ENCODE measurements at places on chromosomes 1 and 21.

DNA sequence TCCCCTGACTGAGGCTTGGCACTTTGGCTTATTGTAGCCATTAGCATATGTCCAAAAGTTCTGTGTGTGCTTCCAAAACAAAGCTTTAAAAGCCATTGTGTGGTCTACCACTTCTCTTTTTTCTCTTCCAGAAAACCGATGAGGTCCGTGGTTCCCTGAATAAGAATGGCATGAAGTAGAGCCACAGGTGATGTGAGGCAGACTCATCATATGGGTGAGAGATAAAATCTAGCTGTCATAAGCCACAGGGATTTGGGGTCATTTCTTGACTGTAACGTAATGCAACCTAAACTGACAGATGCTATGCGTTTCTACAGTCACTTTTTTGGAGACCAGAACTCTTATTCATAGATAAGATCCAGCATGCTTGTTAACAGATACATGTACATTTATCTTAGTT, 7.0 kb upstream of the GREM2 start:
- no peak for DNase-seq

DNA sequence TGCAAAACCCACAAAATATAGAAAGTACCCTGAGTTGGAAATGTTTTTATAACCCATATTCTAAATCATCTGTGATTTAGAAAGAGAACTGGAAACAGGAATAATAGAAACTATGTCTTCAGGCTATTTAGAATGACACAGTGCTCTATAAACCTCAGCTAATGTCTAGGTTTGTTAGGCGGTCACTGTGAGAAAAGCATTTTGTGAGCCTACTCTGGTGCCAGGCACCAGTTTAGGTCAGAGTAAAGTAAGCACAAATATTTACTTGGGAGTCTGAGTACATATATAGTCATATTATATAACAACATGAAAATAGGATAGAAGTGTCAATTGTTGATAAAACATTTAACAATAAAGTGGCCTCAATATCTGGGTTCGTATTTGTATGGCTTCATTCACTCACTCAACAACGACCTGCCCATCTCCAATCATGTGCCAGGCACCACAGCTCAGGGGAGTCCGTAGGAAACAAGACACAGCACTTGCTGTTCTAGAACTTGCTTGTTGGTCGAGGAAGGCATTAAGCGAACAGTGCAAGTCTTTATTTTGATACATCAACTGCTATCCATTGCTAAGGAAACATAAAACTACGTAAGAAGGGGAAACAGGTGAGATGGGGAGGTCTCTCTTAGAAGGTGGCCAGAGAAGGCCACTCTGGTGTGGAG, 37.2 kb downstream of the GNB1 start:
- no peak for DNase-seq

GRCh38 chr1:71565262-71565661, 484.4 kb upstream of the ZRANB2 start:
- peak; percentile 22 for DNase-seq

DNA sequence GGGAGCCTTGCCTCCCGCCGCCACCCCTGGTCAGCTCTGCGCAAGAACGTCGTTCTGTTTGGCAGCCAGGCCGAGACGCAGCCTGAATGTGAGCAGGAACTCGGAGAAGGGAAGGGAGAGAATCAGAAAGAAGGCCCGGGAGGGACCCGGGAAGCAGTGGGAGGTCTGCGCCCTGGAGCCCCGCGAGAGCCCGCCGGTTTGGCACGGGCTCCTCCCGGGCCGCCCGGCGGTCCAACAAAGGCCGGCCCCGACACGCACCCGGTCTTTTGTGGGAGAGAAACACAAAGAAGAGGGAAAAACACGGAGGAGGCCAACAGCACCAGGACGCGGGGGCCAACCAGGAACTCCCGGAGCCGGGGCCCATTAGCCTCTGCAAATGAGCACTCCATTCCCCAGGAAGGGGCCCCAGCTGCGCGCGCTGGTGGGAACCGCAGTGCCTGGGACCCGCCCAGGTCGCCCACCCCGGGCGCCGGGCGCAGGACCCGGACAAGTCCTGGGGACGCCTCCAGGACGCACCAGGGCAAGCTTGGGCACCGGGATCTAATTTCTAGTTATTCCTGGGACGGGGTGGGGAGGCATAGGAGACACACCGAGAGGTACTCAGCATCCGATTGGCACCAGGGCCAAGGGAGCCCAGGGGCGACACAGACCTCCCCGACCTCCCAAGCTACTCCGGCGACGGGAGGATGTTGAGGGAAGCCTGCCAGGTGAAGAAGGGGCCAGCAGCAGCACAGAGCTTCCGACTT, 2.7 kb upstream of the OLIG2 start:
- no peak for DNase-seq

DNA sequence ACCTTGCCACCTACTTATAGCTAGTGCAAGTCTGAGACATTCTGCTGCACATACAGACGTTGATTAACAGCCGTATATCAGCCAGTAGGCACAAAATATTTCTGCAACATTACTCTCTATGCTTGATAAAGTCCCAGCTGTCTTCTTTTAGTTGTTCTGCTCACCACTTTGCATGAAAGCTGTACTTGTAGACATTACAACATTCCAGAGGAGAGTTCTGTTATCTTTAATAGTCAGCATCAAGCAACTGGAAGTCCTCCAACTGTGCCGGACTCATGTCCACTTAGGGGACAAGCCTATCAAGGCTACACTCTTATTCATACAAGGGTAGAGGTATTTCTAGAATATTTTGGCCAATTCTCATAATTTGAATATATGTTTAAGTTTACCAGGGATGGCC, 50.0 kb downstream of the CACHD1 start:
- DNase-seq: peak; percentile 55

DNA sequence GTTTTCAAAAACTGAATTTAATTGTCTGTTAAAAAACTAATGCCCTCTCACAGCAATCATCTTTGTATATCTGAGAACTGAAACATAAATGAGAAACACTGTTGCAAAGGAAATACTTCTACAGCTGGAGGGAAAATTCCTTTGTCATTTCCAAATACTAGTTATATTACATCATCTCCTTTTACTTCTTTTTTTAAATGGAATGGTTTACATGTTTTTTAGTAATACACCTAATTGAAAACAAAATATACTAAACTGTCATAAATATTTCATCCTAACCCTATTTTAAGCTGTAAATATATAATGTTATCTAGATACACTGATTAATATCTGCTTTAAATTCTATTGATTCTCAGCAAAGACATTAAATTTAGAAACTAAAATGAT, 19.1 kb downstream of the CDC42BPA start:
- peak; percentile 74 for DNase-seq

- no peak for DNase-seq
These were observed 1.1 kb upstream of the TRIM58 start for GRCh38 chr1:247855911-247856310.

GRCh38 chr1:231421546-231421970, 529 bp downstream of the EGLN1 start:
- peak; percentile 65 for DNase-seq

DNA sequence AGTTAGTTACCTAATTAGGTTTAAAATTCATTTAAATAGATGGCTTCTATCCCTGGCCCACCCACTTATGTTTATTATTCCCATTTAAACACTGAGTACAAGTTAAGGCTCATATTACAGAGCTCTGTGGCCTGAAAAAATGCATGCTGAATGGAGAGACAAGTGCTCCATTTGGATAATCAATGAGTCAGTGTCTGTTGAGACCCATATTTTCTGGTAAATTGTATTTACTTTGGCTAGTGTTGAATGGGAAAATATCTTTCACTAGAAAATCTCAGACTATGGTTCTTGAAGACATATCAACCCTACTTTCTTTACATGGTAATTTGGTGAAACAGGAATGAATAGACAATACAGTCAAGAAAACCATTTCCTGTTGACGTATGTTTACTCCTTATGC, 356.0 kb downstream of the S1PR1 start:
- DNase-seq: peak; percentile 20

GRCh38 chr1:154265586-154265985, 6.8 kb upstream of the HAX1 start:
- no peak for DNase-seq

DNA sequence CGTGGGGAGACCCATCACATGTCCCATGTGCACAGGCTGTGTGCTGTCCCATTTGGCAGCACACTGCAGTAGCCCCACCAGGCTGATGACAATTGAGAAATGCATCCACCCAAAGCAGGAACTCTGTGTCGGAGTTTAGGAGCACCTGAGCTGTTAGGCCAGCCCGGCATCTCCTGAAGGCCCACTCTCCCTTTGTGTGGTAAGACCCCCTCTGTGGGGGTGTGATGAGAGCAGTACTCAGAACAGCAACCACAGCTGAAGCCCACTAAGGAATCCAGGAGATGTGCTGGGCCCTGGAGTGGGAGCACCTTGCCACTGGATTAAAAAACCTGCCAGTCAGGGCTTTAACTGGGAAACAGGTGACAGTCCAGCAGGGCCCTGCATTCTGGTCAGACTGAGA, 37.2 kb downstream of the FCRL5 start:
- no peak for DNase-seq

GRCh38 chr1:41410462-41410861, 49.2 kb downstream of the FOXO6 start:
- DNase-seq: no peak

DNA sequence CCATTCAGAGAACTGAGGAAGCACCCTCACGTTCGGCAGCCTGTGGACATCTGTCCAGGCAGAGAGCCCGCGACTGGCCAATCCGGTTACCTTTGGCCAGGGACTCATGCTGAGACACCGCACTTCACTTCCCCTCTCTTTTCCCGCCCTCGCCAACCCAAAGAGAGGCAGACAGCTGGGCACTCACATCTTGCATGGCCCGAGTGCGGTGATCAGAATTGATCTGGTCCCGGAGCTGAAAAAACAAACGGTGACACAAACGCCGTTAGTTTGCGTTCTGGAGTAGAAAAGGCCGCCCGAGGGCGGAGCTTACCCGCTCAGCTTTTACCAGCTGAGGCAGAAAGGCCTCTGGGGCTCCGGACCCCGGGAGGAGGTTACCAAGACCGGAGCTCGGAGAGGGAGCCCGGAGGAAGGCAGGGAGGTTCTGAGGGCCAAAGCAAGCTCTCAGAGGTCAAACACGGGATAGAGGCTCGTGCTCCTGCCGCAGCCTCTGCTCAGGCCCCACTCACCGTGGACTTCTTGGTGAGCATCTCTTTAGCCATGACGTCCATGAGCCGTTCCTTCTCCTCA, 376 bp downstream of the SF3A3 start:
- peak; percentile 44 for DNase-seq

DNA sequence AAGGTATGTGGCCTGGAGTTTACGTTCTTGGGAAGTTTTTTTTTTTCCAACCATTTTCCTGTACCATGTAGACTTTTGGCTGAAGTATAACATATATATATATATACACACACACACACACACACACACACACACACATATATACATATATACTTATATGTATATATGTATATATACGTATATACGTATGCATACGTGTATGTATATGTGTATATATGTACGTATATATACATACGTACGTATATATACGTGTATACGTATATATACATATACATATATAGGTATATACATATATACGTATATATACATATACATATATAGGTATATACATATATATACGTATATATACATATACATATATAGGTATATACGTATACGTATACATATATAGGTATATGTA, 18.9 kb downstream of the CR1 start:
- no peak for DNase-seq

DNA sequence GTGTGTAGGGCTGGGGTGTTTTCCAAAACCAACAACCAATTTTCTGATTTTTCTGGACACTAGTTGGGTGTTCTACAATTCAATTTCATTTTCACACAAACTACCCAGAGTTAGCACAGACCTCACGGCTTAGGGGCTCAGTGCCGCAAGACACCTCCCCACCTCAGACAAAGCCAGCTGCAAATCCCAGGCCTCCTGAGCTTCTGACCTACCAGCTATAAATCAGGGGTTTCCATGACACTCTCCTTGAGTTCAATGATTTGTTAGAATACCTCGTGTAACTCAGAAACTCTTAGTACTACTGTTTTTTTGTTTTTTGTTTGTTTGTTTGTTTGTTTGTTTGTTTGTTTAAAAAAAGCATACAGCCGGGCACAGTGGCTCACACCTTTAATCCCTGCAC, 28.7 kb upstream of the FAM89A start:
- DNase-seq: no peak

DNA sequence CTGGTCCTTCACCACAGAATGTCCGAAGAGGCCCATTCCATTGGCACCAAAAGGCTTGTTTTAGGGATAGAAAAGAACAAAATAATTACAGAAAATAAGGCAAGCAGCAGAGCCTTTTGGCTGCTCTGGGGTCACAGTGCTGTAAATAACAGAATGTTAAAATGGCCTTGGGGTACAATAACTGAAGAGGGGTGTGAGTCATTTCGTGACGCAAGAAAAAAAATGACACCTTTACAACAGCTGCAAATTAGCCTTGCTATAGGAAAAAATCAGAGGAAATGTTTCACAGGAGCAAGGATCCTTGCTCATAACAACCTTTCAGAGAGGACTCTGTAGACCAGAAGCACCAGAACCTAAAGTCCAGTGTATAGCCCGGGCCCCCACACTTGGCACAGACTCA, 483.4 kb downstream of the OMA1 start:
- no peak for DNase-seq

DNA sequence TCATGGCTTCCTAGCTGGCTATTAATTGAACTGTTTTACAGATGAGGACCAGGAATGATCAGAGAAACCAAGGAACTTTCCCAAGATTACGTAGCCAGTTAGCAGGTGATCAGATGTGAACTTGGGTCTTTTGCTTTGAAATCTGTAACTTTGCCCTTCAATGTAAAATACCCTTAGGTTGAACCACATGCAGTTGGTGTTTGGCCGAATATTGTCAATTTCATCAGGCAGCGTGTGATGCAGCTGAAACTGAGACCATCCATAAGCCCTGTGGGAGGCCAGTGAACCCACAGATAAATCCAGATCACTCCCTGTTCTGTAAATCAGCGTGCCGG, 150.8 kb downstream of the ETS2 start:
- DNase-seq: no peak

- DNase-seq: peak; percentile 14
These were observed 50.5 kb upstream of the GPR52 start for GRCh38 chr1:174397261-174397660.

DNA sequence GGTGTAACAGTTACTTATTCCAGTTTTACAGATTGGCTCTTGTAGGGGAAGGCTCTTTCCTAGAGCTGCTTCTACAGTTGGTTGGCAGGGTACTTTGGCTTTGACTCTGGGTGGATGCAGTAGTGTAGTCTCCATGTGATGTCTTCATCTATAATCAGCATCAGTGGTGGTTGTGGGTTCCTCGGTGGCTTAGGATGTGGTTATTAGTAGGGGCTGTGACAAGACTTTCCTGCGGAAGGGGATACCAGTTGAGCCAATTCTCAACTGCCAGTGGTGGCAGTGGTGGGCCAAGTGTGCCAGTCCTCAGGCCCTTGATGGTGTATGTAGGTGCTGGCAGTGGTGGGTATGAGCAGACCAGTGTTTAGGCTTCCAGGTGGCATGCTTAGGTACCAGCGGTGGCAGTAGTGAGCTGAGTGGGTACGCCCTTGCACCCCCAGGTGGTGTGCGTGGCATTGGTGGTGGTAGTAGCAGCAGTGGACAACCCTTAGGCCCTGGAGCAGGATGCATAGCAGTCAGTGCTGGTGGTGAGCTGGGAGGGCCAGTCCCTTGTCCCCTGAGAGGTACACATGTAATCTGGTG, 27.2 kb upstream of the KLF18 start:
- no peak for DNase-seq

GRCh38 chr21:23014021-23014420, 2015.8 kb downstream of the NCAM2 start:
- DNase-seq: no peak

GRCh38 chr1:67759692-67760029, 73.6 kb downstream of the GNG12 start:
- DNase-seq: no peak

- DNase-seq: no peak
These were observed 594.6 kb downstream of the PTPRU start for GRCh38 chr1:29830916-29831315.
